HS-27A (cell line): ENCODE measurements at places on chromosomes 1 and 21.

DNA sequence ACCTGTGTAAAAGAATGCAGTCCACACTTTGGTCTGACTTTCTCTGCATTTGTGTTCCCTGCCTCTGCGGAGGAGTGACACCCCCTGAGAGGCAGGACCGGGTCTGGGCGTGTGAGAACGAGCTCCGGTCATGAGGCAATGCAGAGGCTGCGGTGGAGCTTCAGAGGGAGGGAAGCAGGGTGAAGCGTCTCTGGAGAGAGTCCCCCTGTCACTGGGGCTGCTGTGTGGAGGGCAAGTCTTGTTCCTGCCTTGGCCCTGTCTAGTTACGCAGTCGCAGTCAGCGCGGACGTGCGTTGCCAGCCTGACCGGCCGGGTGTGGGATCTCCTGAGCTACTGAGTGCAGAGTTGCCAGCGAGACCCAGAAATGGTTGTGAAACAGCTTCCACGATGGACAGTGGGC, 48.5 kb downstream of the BACE2 start:
- DNase-seq: no peak

DNA sequence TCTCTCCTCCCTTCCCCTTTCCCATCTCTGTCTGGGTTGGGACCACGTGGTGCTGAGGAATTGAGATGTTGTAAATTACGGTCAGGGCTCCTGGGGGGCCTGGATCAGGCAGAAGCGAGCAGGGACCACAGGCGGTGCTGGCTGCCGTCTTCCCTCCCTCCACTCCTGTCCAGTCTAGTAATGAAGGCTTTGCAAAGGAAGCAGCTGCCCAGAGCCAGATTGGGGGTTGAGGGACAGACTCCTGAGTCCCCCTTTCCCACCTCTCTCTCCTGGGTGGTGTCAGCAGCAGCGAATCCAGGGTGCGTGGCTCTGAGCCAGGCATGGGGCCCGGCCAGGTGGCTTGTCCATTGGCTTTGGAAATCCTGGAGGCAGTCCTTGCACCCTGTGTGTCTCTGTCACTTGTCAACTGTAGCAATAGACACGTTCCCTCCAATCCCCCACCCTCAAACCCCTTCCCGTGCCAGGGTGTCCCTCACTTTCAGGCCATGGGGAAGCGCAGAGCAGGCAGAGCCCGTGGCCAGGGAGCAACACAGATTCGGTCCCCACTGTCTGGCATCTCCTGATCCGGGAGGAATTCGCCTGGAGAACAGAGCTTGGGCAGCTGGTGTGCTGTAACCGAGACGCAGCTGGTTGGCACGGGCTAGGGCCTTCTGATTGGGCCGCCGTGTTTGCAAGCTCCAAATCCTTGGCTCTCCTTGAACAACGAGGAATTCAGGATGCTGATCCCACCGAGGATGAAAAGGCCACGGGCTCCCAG, 64.8 kb upstream of the WNT4 start:
- DNase-seq: no peak

- no peak for DNase-seq
Observed at GRCh38 chr1:5881526-5882222, 110.6 kb downstream of the NPHP4 start.

GRCh38 chr1:164702216-164702615, 143.2 kb downstream of the PBX1 start:
- DNase-seq: no peak

- no peak for DNase-seq
Observed at GRCh38 chr1:69707103-69707502, 139.4 kb downstream of the LRRC7 start.

GRCh38 chr1:64320470-64320869, 117.0 kb downstream of the UBE2U start:
- no peak for DNase-seq
